Endodermal cell (in vitro differentiated cells): ENCODE measurements at places on chromosomes 13 and 19. TPM values are rescaled to one million over a fixed set of nuclear protein-coding genes. Genes with fewer than 3 reads are reported as not detected.

Gene CYP4F3
- not detected in 2 replicates for total RNA-seq

Gene ADPRHL1
- 2.2 and 2.9 TPM in 2 replicates for total RNA-seq

Gene CFAP97D2
- total RNA-seq, result not detected in 2 replicates

Gene KIR3DL1
- not detected in 2 replicates for total RNA-seq

Gene AMER2
- total RNA-seq, result 0.02 and 0.14 TPM in 2 replicates

DNA sequence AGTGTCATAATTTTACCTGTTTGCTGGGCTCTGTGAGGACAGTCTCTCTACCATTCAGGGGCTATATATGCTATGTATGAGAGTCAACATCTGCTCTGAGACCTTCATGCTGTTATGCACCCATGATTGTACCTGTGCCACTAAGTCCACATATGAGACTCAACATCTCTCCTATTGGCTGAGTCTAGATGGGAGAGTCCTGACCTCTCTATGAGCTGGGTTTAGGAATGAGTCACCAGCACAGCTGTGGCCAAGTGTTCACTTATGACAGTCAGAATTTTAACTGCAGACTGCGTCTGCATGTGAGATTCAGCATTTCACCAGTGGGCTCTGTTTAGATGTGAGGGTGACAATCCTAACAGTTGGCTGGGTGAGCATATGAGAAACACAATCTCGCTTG lies 49.5 kb downstream of the ZNF729 start:
- H3K4me3 ChIP-seq, result no peak overlapping the region
- no peaks in the 10 kb centered on the region for H3K4me1 ChIP-seq
- no peaks in the 10 kb centered on the region for H3K27me3 ChIP-seq
- H3K36me3 ChIP-seq, result no peaks in the 10 kb centered on the region
- no peak overlapping the region for H3K27ac ChIP-seq
- DNase-seq, result no peak

DNA sequence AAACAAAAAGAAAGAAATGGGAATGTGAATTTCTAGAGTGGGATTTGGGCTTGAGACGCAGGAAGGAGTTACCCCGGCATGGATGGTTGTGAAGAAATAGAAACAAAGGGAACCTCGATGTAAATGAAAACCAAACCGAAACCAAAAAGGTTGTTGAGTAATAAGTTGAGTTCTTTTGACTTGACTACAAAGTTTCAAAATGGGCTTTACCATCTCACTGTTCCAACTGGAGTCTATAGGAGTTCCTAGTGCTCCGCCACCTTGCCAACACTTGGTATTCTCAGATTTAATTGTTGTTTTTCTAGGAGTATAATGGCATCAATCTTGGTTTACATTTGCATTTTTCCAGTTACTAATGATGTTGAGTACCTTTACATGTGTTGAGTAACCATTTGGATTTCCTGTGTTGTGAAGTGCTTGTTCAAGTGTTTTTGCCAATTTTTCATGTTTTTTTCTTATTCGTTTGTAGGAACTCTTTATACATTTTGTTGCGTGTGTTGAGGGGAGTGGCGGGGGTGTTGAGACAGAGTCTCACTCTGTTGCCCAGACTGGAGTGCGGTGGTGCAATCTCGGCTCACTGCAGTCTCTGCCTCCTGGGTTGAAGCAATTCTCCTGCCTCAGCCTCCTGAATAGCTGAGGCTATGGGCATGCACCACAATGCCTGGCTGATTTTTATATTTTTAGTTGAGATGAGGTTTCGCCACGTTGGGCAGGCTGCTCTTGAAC lies 9.2 kb downstream of the UBE2S start:
- peaks cover 22% of the 10 kb centered on the region for H3K36me3 ChIP-seq
- H3K27me3 ChIP-seq, result no peaks in the 10 kb centered on the region
- no peak overlapping the region for H3K27ac ChIP-seq
- DNase-seq, result no peak

GRCh38 chr13:42847891-42848663 lies 66.7 kb downstream of the FAM216B start:
- H3K27ac ChIP-seq, result no peak overlapping the region
- no peaks in the 10 kb centered on the region for H3K4me1 ChIP-seq
- no peaks in the 10 kb centered on the region for H3K36me3 ChIP-seq

DNA sequence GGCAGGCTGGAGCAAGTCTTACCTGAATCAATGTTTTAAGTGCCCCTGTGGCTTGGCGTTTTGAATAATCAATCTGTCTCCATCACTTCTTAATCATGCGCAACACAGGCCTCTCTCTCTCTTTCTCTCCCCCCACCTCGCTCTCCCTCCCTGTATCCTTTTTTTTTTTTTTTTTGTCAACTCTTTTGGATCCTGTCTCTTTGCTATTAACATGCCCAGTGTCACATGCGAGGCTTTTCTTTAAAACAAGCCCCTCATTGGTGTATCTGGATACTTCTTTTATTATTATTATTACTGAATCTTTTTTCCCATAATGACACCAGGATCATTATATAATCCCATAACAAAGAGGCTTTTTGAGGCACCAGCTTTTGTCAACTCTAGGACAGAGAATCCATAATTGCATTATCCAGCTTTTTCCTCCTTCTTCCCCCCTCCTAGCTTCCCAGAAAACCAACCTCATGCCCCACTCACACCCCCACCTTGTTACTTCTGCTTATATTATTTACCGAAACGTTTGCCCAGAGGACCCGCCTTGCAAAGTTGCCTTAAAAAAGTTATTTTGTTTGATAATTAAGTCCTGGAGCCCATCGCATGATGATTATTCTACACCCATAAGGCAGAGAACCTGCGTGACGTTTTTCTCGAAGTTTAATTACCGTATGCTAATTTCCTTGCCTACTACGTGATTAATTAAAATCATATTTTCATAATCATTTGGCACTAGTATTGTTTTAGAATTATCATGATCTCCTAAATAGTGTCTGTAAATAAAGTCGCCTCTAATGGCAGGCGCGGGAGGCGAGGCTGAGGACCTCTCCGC lies 148.1 kb upstream of the ZNF536 start:
- peaks cover 6% of the 10 kb centered on the region for H3K4me1 ChIP-seq
- no peaks in the 10 kb centered on the region for H3K36me3 ChIP-seq
- no peak for DNase-seq
- H3K4me3 ChIP-seq, result peak overlapping the region; percentile 23
- H3K27ac ChIP-seq, result no peak overlapping the region
- H3K27me3 ChIP-seq, result peaks cover 88% of the 10 kb centered on the region

DNA sequence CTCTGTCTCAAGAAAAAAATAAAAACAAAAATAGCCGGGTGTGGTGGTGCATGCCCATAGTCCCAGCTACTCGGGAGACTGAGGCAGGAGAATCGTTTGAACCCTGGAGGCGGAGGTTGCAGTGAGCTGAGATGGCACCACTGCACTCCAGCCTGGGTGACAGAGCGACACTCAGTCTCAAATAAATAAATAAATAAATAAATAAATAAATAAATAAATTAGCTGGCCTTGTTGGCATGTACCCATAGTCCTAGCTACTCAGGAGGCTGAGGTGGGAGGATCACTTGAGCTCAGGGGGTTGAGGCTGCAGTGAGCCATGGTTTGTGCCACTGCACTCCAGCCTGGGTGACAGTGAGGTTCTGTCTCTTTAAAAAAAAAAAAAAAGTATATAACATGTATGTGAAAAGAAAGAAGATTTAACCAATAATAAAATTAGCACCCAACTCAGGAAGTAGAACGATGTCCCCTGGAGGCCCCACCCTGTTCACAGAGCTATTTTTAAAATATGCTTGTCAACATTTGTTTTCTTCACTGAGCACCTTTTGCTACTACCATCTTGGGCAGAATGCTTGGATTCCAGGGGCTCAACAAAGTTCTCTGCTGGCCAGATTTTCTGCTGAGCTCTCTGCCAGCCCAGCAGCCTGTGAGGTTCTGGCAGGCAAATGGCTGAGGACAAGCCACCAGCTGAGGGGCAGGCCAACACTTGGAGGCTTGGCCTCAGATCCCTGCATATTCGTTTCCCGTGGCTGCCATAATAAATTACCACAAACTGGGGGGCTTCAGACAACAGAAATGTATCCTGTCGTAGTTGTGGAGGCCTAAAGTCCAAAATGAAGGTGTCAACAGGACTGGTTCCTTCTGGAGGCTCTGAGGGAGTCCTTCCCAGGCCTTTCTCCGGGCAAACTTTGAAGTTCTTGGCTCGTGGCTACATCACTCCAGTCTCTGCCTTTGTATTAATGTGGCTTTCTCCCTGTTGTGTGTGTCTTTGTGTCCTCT lies 5.2 kb downstream of the SLC25A42 start:
- no peaks in the 10 kb centered on the region for H3K36me3 ChIP-seq
- peaks cover under 1% of the 10 kb centered on the region for H3K4me1 ChIP-seq
- no peak overlapping the region for H3K4me3 ChIP-seq
- no peak overlapping the region for H3K27ac ChIP-seq
- peaks cover 16% of the 10 kb centered on the region for H3K27me3 ChIP-seq
- DNase-seq, result no peak

DNA sequence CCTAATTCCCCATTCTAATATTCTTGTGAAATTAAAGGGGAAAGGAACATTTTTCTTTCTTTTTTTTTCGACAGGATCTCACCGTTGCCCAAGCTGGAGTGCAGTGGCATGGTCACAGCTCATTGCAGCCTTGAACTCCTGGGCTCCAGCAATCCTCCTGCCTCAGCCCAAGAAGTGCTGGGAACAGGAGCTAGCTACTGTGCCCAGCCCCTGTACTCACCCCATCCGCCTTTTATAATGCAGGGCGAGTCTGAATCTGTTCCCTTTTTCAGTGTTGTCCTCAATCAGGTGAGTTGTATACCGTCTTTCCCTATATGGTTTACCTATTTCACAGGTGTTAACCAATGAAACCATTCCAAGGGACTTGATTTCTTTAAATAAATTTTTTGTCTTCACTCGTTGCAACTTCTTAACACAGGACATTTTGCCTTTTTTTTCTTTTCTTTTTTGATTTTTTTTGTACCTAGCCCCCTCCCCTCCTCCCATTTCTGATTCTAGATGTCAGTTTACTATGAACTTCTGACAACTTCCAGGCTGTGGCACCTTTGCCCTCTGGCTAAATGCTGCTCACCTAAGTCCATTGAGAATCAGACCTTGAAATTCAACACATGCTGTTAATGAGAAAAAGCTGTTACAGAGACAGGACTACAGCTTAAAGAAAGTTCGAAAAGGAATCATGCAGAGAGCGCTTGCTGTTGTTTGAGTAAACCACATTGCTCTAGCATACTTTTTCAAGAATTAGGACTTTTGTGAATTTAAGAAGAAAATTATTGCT lies 562.1 kb upstream of the KLF12 start:
- no peak overlapping the region for H3K4me3 ChIP-seq
- no peak overlapping the region for H3K27ac ChIP-seq
- peaks cover 12% of the 10 kb centered on the region for H3K4me1 ChIP-seq
- H3K27me3 ChIP-seq, result no peaks in the 10 kb centered on the region

GRCh38 chr13:78323848-78324247 lies 279.5 kb downstream of the POU4F1 start:
- no peaks in the 10 kb centered on the region for H3K36me3 ChIP-seq
- no peaks in the 10 kb centered on the region for H3K4me1 ChIP-seq
- no peaks in the 10 kb centered on the region for H3K27me3 ChIP-seq
- no peak overlapping the region for H3K4me3 ChIP-seq
